Esophagus squamous epithelium (tissue), 5 donors: ENCODE measurements at places on chromosomes 2 and 18. TPM values are rescaled to one million over a fixed set of nuclear protein-coding genes. Genes with fewer than 3 reads are reported as not detected.

GRCh38 chr18:14781671-14782070 is 33.7 kb downstream of the ANKRD30B start:
- DNase-seq = no peak

- DNase-seq = no peak
Measured at GRCh38 chr2:33321236-33321771, 155.1 kb upstream of the RASGRP3 start.

DNA sequence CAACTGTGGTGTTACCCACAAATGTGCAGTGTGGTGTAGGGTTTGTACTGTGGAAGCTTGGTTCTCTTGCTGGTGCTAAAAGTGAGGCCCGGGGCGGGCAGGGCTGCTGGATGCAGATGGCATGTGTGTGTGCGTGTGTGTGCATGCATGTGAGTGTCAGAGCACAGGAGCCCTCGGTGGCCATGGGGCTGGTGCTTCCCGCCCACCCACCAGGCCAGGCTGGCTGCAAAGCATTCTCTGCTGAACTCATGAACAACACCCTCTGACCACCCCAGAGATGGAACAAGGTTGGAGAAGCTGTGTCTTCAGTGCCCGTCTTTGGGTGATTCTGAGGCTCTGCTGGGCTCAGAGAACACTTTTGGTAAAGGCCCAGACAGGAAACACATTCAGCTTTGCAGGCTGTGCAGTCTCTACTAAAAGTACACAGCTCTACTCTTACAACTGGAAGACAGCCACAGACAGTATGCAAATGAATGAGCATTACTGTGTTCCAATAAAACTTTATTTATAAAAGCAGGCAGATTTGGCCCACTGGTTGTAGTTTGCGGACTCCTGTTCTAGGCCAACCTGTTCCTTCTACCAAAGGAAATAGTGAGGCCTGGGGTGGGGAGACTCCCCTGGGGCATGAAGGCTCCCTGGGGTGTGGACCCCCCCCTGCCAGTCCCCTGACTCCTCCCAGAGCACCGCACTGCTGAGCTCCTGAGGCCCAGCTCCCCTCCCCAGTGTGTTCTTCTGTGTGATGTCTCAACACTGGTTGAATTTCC is 225.3 kb upstream of the HDAC4 start:
- DNase-seq = no peak

Gene CD226
- total RNA-seq = 0.79 TPM

Gene FLACC1
- total RNA-seq = 5.1 TPM

Gene PLEK
- 3.2 TPM for total RNA-seq

GRCh38 chr2:30113617-30114293 is 33.1 kb upstream of the YPEL5 start:
- DNase-seq = no peak

DNA sequence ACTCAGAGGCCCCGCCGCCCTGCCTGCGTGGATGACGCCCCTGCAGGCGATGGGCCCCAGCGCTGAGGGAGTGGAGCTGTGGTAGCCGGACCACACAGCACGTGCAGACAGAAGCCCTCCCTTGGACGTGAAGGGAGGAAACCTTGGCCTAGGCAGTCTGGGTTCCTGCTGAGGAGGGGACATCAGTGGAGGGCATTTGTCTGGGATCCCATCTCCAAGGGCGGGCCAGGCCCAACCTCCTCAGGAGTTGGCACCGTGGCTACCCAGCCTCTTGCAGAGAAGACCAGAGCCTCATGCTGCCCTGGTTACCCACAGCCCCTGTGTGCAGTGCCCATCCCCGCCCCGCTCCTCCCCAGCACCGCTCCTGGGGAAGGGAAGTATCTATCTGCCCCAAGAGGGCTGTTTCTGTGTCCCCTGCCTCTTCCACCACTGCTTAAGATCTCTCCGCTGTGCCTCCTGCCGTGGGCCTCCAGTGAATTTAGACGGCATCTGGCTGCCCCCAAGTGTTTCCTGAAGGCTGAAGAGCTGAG is 241.8 kb downstream of the KLHL29 start:
- no peak for DNase-seq

GRCh38 chr2:152440049-152440448 is 105.1 kb downstream of the FMNL2 start:
- DNase-seq = no peak

DNA sequence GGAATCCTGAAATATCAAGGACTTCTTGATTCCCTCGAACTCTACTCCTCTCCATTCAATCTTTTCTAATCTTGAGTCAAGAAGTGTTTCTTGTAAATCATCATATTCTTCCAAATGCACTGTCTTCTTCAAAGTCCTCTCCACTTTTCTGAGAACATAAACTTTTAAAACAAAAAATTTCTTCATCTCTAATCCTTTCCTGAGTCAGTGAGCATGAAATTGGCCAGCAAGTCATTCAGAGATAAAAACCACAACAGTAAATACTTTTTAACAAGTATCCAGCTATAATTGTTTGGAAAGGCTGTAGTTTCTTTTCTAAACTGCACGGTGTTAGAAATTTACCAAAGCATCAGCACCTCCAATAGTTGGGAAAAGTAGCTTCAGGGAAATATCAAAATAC is 312.6 kb upstream of the GALNT5 start:
- DNase-seq = no peak

DNA sequence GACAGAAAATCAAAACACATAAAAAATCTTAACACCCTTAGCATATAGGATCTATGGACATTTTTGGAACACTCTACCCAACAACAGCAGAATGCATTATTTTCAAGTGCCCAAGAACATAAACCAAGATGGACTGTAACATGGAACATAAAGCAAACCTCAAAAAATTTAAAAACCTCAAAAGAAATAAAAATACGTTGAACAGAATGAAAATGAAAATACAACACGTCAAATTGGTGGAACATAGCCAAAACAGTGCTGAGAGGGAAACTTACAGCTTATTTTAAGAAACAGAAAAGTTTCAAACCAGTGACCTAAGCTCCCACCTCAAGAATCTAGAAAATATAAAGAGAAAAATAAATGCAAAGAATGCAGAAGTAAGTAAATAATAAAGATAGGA is 58.3 kb upstream of the BCL2L11 start:
- no peak for DNase-seq

GRCh38 chr2:177153805-177154204 is 58.8 kb upstream of the HNRNPA3 start:
- DNase-seq = no peak

Gene PRKAG3
- not detected for total RNA-seq

DNA sequence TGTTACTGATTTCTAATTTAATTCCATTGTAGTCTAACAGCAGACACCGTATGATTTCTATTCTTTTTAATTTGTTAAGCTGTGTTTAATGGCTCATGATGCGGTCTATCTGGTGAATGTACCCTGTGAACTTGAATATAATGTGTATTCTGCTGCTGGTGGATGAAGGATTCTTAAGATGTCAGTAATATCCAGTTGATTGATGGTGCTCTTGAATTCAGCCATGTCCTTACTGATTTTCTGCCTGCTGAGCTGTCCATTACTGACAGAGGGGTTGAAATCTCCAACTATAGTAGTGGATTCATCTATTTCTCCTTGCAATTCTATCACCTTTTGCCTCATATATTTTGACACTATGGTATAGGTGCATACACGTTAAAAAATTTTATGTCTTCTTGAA is 373.3 kb upstream of the RAB12 start:
- no peak for DNase-seq

Gene IL1R2
- total RNA-seq = 94.3 TPM

Gene BMP10
- total RNA-seq = not detected

GRCh38 chr2:204108330-204108751 is 171.8 kb downstream of the ICOS start:
- DNase-seq = no peak

DNA sequence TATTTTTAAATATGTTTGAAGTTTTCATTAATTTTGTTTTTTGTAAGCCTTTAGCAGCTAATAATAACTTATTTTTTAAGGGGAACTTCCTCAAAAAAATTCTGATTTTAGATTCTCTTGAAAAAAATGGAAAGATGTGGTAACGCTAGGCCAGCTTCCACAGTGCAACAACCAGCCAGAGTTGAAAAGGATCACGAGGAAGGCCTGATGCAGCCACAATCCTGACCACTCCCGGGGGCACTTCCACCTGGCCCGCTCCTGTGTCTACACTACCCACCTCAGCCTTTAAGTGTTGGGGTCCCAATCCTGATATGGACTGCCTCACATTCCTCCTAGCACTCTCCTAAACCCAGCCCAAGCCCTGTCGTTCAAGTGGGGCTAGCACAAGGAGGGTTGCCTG is 101.1 kb downstream of the TMEM17 start:
- DNase-seq = no peak
